ENCODE measurements at places on chromosomes 5 and 9. TPM values are rescaled to one million over a fixed set of nuclear protein-coding genes. Genes with fewer than 3 reads are reported as not detected.

Gene TXNDC8
- total RNA-seq: not detected

Gene NR3C1
- 65.8 TPM for total RNA-seq

Gene NSUN2
- total RNA-seq: 53.9 TPM

Gene PPP2R2B
- total RNA-seq: 0.71 TPM

Gene PCDHGB1
- 0.71 TPM for total RNA-seq

Gene SLC36A2
- total RNA-seq: 37.4 TPM

Gene IL3
- not detected for total RNA-seq

Gene INSL6
- total RNA-seq: not detected

Gene GABRA1
- not detected for total RNA-seq

Gene GABRA6
- not detected for total RNA-seq

Gene RASGRF2
- total RNA-seq: 6.2 TPM

Gene GTF3C5
- 45.8 TPM for total RNA-seq

Gene SH3RF2
- total RNA-seq: 37.1 TPM

Gene CCNO
- total RNA-seq: not detected

Gene NIPAL4
- total RNA-seq: 0.50 TPM

Gene SYNPO
- 628 TPM for total RNA-seq

Gene ZNF367
- 0.97 TPM for total RNA-seq

Gene NUP214
- 20.1 TPM for total RNA-seq

Gene CDX1
- total RNA-seq: not detected

Gene MEGF10
- 1.6 TPM for total RNA-seq

Gene PRRX2
- total RNA-seq: 0.52 TPM

Gene PTGES
- 0.61 TPM for total RNA-seq

Gene C7
- 1.5 TPM for total RNA-seq

Gene CA9
- not detected for total RNA-seq

Gene STRBP
- total RNA-seq: 6.2 TPM

Gene WDR38
- not detected for total RNA-seq

Gene SPINK5
- total RNA-seq: 0.18 TPM

Gene IL13
- total RNA-seq: not detected

Gene SLCO6A1
- total RNA-seq: not detected

Gene LRRTM2
- total RNA-seq: not detected

Gene MCTP1
- 8.8 TPM for total RNA-seq

Gene GPRIN1
- total RNA-seq: 0.71 TPM

Gene MEGF9
- 7.2 TPM for total RNA-seq

Gene SH3TC2
- total RNA-seq: 0.96 TPM

Gene CD14
- 43.9 TPM for total RNA-seq

Gene ARL10
- 6.6 TPM for total RNA-seq

Gene C9
- not detected for total RNA-seq

Gene HTR1A
- total RNA-seq: not detected

Gene PTCD2
- 20.8 TPM for total RNA-seq

Gene SV2C
- total RNA-seq: not detected

Gene ANKRD55
- not detected for total RNA-seq

Gene LCN12
- total RNA-seq: 0.48 TPM

All from psoas muscle (tissue), 8 donors.